Stimulated activated CD8-positive, alpha-beta memory T cell treated with anti-CD3 and anti-CD28 coated beads, Interleukin-15, amount 100 ng/mL, for 24 hours (primary cell): ENCODE measurements at places on chromosomes 5 and 9.

DNA sequence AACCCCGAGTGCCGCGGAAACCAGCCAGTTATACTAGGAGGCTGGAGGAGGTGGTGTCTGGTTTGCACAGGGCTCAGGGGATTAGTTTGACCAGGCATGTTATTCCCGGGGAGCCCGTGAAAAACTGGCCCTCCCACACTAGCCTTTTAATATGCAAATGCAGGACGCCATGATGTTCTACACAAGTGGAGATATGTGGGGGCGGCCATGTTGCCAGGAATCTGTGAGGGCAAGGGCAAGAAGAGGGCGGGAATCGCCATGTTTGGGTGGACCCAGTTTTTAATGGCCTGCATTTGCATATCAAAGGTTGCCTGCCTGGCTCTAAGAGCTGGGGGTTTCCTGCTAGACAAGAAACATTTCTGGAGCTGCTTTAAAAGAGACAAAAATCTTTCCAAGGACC, 940.7 kb downstream of the CDH18 start:
- no peak for DNase-seq

- DNase-seq: no peak
Observed at GRCh38 chr5:151196556-151197290, 27.2 kb downstream of the CCDC69 start.

DNA sequence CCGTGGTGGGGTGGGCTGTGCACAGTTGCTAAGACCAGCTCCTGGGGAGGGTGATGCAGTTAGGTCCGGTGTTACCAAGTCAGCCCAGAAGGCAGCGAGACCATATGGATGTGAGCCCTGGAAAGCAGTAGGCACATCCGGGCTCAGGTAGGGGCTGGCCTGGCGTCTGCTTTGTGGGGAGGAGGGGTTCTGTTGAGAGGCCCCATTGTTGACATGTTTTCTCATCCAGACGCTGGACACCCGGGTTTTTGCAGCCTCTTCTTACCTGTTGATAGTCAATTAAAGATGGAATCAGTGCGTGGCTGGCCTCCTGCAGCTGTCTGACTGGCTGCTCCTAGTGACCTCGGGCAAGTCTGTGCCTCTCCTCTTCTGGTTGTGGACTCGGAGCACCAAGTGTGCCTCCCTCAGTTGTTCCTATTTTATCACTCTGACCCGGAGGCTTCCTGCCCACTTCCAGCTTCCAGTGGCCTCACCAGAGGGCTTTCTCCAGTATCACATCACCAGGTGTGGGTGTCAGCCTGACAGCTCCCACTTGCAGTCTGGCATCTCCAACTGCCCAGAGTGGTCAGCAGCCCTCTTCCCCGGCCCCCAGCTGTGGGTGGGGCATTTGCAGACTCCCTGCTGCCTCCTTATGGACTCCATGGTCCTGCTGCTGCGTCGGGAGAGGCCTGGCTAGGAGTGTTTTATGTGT, 90.8 kb downstream of the EHMT1 start:
- no peak for DNase-seq

GRCh38 chr9:19030899-19031298, 2.1 kb downstream of the SAXO1 start:
- DNase-seq: no peak

DNA sequence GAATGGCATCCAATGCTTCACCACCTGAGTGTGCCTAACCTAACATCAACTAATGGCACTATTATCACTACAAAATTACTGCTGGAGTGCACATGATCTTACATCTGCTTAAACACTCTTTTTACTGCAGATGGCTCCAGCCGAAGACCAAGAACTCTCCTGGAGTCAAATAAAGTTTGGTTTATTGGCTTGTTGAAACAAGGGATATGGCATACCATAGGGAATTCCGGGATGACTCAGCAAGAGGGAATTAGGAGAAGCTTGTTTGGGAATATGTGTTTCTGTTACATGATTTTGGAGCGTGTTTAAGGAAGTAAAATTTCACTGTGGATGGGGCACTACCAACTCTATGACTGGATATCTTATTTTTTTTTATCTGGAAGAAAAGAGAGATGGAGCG, 872.6 kb downstream of the DTWD2 start:
- DNase-seq: no peak

- DNase-seq: no peak
Observed at GRCh38 chr5:1108023-1108864, 3.6 kb downstream of the SLC12A7 start.

DNA sequence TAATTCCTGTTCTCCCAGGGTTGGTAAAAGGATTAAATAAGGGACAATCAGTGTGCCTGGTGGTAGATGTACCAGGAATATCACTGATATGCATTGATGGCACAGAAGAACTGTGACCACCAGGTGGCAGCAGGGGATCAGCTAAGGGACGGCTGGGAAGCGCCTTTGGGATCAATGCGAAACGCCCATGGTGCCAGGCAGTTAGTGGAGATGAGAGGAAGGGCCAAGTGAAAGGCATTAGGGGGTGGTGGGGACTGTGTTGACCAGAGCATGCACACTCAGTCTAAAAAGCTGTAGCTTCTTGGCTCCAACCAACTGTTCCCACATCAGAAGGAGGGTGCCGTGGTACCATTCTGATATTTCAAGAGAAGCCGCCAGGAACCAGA, 55.6 kb downstream of the ARHGEF37 start:
- no peak for DNase-seq

DNA sequence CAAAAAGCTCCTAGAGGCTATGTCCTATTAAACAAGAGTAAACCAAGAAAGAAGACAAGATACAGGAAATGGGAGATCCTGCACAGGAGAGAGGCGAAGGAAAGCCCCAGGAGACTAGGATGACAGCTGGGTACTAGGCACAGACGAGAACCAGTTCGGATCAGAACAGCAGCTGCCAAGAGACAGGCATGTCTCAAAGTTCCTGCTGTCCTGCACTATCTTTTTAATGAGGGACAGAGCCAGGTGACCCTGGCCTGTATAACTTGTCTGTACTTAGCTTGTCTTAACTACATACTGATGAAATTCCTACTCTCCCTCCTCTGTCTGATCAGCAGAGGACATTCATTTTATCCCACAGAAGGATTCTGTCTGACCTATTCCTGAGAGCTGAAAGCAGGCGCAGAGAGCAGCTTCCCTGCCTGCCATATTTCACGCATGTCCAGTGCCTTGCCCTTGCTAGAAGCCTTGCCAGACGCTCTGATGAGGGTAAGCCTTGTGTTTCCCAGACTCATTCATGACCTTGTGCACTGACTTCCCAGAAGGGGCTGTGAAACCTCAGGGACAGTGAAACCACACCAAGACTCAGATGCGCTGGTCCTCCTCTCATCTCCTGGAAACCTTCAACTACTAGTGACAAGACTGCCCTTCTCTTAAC, 24.7 kb downstream of the TSC1 start:
- DNase-seq: no peak

- DNase-seq: no peak
Observed at GRCh38 chr5:91118796-91119195, 264.3 kb downstream of the ARRDC3 start.

DNA sequence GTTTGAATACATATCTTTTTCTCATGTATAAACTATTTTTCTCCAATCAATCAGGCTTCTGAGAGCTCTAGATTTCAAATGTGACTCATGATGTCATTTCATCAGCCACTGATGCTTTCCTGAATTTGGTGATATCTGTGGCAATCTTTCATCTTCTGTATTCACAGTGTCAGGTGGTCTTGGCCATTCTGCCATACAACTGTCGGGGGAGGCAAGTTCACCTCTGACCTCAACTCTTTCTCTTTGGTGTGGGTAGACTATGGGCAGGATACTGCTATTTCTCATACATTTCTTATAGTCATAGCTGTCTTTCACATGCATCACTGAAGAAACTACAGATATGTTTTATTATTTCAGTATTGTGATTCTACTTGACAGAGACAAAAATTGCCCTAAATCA, 414.1 kb upstream of the MEF2C start:
- no peak for DNase-seq

DNA sequence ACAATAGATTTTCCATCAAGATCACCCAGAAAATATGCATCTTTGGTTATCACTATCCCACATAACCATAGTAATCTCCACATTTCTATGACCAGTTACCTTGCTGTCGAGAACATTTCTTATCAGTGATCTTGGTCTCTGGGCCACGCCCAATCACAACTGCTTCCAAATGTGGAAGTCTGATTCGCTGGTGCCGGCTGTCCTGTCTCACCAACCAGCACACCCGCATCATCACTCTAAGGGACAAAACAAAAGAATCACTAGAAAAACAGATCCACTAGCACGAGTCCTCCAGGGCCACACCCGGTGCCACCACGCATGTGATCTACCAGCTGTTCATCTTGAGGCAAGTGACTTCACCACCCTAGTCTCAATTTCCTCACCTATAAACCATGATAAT, 11.8 kb downstream of the APTX start:
- no peak for DNase-seq

DNA sequence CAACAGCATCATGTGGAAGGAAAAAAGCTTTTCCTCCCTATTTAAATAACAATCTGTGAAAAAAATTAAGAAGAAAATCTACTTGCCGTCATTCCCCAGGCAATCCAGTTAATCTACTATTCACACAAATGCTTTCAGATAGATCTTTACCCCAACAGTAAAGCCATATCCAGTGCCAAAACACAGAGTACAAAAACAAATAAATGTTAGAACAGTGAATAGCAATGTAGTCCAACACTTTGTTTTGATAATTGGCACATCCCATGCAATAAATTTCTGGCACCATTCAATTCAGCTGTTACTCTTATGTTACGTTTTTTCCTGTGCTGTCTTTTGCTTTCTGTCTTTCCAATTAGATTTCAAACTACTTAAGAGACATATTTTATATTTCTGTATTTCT, 2245.5 kb upstream of the WWC1 start:
- no peak for DNase-seq

DNA sequence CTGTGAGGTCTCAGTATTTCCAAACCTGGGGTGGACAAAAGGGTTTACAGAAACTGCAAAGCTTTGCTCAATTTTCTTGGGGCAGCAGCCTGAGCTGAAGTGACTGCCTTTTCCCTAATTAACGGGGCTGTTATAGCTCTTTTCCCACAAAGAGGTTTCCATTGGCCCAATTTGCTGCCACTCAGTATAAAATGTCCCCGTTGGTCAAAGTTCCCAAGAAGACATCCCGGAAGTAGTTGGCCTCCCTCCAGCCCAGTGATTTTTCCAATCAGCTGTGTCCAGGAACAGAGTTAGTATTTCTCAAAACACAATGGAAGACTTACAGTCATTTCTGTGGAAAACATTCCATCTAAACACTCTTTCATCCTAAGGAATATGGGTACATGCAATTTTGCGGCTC, 643.6 kb downstream of the ACTL7B start:
- no peak for DNase-seq

DNA sequence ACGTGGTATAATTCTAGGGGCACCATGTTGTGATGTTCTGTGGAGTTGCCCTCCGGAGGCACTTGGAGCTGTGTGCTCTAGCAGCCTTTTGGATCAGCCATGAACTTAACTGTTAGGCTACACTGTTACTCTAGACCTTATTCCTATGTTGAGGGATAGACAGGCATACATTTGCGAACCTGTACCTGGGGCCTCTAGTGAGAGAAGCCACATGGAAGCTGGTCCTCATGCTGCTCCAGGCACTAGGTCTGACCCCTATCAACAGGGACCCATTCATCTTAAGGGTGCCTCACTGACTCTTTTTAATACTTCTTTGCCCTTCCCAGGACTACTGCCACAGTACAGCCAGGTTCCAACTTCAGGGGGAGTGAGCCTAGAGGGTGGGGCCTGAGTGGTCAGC, 594.8 kb downstream of the RAB3C start:
- no peak for DNase-seq

GRCh38 chr9:99178912-99179872, 42.5 kb downstream of the ALG2 start:
- no peak for DNase-seq

DNA sequence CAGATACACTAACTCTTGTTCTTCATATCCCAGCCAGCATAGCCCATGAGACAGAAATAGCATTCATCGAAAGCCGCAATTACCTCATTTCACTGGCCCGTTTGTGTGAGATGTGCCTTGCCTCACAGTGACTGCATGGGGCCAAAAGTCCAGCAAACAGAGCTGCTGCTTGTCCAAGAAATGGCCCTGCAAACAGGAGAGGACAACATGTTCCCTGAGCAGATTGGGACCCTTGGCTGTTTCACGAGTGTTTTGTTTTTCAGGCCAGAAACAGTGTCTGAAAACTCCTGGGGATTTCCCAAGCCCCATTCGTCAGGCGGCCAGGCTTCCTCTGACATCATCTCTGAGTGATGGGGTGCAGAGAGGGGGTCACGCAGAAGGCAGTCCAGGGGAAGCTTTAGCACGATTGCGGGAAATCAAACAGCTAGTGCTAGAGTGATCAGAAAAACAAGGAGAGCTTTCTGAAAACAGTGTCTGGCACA, 503.6 kb upstream of the PAPPA start:
- DNase-seq: no peak

- DNase-seq: no peak
Observed at GRCh38 chr5:82312373-82312856, 34.3 kb upstream of the RPS23 start.

DNA sequence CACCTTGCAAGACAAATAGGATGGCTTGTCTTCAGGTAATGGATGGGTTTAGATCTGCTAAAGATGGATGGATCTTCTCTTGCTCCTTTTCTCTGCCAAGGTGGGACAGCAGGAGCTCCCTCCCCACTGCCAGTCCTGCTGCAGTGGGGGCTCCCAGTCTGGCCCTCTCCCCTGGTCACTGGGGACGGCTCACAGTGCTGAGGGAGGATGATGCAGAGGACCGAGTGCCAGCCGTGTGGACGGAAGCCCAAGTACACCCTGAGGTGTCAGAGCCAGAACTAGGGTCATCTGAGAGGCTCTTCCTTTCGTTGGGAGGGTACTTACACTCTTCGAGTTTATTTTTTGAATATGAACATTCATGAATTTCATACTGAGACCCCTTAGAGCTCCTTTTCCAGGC, 5.7 kb downstream of the CCDC69 start:
- no peak for DNase-seq

DNA sequence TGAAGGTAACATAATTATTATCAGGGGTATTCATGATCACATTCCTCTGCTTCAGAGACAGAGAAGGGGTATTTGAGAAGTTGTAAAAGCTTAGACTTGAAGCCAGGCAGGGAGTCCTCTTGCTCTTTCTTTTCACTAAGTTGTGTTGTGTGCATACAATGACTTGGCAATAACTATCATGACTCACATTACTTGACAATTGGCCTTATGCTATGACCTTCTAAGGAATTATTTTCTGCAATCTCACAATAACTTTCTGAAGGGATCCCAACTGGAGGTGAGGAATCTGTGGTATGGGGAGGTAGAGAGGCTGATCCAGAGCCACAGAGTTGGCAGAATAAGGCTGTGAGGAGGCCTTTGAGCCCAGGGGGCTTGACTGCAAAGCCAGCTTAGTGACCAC, 622.3 kb downstream of the MTRR start:
- DNase-seq: no peak

DNA sequence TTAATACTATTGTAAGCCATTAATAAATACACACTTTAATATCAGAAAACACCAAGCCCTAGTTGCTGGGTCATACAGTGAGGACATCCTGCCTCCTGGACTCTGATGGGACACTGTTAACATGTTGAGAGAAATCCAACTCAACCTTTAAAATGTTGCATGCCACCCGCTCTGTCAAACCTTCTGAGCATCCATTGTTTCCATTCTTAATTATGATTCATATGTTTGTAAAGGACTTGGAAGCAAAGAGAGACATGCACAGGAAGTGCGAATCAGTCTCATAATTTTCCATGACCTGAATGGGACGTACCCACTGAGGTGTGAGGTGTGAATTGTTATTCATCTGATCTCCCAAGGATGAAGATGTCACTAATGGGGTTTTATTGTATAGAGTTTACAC, 186.4 kb downstream of the CAAP1 start:
- DNase-seq: no peak
